ENCODE measurements at places on chromosomes 7 and 10.

- DNase-seq: no peak
Measured at GRCh38 chr10:22365233-22365632, 19.9 kb downstream of the SPAG6 start.

DNA sequence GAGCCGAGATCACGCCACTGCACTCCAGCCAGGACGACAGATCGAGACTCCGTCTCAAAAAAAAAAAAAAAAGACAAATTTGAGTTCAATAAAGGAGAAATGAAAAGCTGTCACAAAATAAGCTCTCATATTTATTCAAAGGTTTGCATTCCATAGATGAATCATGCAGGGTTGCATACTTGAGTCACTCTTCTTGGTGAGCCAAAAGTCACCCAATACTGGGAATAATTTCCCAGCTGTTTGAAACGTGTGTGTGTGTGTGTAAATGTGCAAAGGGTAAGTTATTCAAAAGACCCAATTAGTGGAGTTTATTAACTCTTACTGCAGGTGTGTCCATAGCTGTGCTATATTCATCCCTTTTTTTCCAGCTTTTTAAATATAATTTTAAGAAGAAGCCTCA, 297.7 kb downstream of the CCDC3 start:
- DNase-seq: peak; percentile 87

- DNase-seq: no peak
Measured at GRCh38 chr10:12027539-12027938, 15.1 kb downstream of the UPF2 start.

DNA sequence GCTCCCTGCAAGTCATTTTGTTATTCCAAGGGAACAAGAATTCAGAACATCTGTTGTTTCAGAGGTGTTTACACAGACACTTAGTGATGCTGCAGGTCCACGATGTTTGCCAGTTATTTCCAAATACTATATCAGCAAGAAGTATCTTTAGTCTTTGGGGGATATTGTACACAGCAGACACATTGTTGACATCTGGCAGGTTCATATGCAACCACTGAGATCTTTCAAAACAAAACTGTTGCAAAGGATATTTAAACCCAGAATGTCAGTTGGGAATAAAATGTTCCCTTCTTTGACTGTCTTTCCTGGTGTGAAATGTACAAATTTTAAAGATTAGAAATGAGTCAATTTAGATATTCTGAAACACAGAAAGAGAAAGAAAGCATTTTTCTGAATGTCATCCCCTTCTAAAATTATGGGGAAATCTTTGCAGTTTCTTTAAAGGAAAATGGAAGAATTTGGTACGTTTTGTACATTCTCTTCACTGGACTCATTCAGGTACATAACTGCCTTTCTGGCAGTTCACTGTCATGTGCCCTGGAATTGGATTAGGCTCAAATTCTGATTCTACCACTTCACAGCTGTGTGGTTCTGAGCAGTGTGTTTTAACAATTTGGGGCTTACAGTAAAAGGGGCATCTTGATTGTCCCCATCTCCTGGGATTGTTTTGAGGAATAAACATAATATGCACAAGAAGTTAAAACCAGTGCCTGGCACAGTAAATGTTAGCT, 40.3 kb upstream of the CELF2 start:
- DNase-seq: no peak
